ENCODE measurements at places on chromosomes 7 and 10.

DNA sequence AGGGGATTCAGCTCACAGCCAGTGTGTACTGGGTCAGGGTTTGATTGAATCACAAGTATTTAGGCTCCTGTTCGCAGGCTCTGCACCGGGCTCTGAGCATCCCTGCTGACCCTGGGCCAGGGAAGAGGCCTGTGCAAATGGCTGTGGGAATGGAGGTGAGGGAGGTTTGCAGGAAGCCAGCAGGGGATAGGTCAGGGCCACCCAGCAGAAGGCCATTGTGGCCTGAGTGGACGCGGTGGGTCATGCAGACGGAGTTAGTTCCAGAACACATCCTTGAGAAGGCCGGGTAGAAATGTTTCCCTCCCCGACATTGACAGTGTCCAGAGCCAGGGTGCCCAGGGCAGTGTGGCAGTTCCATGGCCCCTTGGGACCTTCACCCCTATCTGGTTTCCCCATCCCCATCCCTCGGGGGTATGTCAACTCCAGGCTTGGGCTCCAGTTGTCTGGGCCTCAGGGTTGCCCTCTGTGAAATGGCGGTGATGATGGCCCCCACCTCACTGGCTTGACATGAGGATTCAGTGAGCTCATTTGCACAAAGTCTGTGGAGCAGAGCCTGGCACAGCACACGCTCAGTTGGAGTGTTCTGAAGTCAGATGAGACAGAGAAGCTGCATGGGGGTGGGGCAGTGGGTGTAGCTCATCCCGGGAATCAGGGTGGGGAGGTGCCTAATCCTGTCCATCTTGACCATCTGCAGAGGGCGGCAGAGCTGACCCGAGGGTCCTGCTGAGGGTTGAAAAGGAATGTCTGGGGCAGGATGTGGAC lies 107.6 kb downstream of the ADCY1 start:
- no peak for DNase-seq

DNA sequence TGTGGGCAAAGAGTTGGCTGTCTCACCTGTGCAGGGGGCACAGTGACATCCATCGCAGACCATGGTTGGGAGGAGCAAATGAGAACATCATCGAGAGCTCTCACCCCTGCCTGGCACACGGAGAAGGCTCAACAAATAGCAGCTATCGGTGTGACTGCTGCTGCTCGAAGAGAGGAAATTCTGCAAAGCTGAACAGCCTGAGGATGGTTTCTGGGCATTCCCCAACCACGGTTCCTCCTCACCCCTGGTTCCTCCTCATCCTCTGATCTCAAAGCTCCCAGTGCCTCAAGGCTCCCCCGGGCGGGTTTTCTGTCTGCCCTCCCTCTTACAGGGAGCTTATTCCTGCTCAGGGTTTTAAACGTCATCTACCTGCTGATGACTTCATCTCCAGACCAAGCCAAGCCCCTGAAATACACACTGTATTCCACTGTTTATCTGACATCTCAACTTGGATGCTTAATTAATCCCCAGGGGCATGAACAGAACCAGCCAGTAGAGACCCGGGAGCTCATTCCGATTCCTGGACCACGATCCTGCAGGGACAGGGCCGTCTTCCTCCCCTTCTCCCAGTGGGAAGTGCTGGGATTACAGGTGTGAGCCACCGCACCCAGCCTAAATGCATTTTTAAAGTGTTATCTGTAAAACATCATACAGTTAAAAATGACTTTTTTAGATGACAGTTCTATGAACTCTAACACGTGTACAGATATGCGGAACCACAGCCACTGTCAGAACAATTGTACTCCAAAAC lies 19.5 kb upstream of the NOM1 start:
- no peak for DNase-seq

DNA sequence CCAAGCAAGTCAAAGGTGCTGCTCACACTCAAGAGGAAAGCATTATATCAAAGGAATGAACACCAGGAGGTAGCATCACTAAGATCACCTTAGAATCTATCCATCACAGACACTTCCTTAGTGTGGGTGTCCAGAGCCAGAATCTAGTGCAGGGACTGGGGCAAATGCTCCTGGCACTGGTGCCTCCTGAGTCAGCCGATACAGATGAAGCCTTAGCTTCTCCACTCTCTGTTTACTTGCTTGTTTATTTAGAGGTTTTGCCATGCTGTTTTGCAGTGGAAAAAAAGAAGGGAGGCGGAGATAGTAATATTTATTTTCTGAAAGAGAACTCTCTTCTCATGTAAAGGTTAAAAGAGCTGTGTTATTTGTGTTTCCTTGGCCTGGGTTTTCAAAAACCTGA lies 303.1 kb downstream of the WDR11 start:
- no peak for DNase-seq

DNA sequence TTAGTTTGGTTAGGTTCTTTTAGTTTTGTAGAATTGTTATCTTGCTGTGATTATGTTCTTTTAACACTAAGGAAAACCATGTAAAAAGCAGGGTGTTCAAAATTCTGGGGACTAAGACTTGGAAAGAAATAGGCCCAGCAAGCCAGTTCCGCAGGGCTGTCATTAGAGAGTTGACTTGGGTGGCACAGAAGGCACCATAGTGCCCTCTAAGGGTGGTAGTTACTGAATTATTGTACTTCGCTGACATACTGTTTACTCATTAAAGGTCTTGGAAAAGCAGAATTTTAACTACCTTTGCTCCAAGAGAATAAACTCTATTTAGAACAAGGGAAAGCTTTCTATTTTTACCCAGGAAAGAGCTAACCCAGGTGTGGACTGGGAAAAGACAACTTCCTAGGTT lies 86.5 kb downstream of the OTUD1 start:
- DNase-seq, result no peak

DNA sequence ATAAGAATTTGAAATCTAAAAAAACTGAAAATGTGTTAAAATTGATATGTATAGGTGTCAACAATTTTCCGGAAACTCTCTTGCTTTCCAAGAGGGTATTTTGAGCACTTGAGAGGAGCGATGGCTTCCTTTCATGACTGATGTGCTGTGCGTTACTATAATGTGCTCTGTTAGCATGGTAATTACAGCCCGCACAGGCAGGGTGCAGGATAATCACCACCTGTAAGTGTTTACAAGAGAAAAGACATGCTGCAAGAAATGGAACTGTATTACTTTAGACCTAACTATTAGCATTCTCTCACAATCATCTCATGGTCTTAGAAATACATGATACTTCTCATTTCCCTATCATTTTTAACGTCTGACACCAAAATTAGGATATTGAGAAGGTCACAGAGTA lies 92.4 kb upstream of the ADARB2 start:
- no peak for DNase-seq

- DNase-seq, result no peak
These were observed 320.3 kb downstream of the CCDC3 start for GRCh38 chr10:12681252-12681651.

Data from retina (tissue), 1 donor.